Ovary (tissue), 10 donors: ENCODE measurements at places on chromosomes 16 and 17. TPM values are rescaled to one million over a fixed set of nuclear protein-coding genes. Genes with fewer than 3 reads are reported as not detected.

GRCh38 chr16:58127033-58127556, 2.1 kb downstream of the CFAP20 start:
- no peak for DNase-seq

IGSF6 gene
- 4.6 TPM for total RNA-seq

DNA sequence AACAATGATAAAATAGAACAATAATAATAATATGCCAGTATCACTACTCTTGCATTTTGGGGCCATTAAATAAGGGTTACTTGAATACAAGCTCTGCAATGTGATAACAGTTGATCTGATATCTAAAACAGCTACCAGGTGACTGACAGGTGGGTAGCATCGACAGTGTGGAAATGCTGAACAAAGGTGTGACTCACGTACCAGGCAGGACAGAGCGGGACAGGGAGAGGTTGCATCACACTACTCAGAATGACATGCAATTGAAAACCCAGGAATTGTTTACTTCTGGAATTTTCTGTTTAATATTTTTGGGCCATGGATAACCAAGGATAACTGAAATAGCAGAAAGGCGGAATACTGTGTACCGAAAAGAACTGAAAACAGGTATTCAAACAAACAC, 15.8 kb upstream of the ZNF19 start:
- DNase-seq, result no peak

GRCh38 chr16:72764015-72764654, 283.8 kb downstream of the ZFHX3 start:
- DNase-seq, result no peak

RND2 gene
- total RNA-seq, result 2.5 TPM

GRCh38 chr16:85347213-85347591, 234.9 kb upstream of the CIBAR2 start:
- no peak for DNase-seq

OR2C1 gene
- total RNA-seq, result 0.45 TPM

DNA sequence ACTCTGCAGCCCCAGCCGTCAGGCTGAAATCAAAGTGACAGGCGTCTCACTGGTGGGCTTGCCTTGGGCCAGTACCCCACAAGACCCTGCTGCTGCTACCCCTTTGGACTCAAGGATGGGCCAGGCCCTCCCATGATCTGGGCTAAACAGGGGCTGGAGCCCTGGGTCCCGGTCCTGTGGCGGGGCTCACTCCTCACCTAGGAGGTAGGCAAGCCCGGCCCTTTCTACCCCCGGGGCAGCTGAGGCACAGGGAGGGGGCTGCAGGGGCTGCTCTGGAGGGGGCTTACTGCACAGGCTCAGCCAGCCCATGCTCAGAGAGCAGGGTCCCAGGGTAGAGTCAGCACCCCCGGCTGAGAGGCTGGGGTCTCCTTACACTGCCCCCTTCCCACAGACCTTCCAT, 23.6 kb downstream of the KATNB1 start:
- DNase-seq, result no peak

SP6 gene
- 1.3 TPM for total RNA-seq

- DNase-seq, result no peak
Observed at GRCh38 chr17:77420095-77420803, 279.5 kb downstream of the SEC14L1 start.

- DNase-seq, result peak; percentile 86
Observed at GRCh38 chr17:82931699-82932517, 92.1 kb upstream of the ZNF750 start.

DNA sequence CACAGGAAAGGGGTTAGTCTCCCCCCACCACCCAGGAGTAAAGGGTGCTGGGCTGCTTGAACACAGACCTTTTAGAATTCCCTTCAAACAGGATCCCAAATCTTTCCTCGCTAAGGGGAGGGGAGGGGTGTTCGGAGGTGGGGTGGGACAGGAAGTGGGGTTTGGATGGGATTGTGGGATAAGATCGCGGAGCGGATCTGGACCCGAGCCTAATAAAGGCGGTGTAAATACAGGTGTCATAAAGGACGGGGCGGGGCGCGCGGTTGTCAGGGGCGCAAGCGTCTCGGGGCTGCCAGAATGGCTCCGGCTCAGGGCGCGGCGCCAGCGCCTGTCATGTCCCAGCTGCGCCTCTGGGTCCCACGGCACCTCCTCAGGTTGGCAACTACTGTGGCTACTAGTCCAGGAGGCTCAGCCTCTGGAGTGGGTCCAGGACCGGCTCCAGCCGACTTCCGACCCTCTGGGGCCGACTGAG, 59.8 kb upstream of the FBXO47 start:
- peak; percentile 78 for DNase-seq

DNA sequence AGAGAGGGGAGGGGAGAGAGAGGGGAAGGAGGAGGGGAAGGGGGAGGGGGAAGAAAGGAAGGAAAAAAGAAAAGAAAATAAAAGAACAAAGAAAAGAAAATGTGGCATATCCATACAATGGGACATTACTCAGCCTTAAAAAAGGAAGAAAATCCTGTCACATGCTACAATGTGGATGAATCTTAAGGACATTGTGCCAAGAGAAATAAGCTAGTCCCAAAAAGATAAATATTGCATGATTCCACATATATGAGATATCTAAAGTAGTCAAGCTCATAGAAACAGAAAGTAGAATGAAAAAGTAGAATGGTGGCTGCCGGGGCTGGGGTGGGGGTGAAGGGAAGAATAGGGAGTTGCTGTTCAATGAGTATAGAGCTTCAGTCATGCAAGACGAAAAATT, 40.4 kb downstream of the CNGB1 start:
- no peak for DNase-seq

CCNF gene
- 1.4 TPM for total RNA-seq

ADAP2 gene
- 5.2 TPM for total RNA-seq

DNA sequence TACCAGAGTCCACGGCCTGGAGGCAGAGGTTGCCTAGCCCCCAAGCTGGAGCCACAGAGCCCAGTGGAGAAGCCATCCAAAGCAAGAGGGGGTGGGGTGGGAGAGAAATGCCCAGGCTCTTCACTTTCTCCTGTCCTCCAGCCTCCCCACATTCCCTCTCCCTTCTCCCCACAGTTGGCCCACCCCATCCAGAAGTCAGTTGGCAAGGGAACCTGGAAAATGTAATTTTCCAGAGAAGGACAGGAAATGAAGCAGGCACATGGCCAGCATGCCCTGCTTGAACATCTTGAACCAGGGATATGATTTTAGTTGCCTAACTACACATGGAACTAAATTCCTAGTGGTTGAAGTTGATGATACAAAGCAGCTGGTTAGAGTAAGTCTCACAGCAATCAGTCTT, 73.3 kb upstream of the IRX6 start:
- DNase-seq, result no peak

- DNase-seq, result no peak
Observed at GRCh38 chr16:54939510-54940278, 9.0 kb downstream of the IRX5 start.

DNA sequence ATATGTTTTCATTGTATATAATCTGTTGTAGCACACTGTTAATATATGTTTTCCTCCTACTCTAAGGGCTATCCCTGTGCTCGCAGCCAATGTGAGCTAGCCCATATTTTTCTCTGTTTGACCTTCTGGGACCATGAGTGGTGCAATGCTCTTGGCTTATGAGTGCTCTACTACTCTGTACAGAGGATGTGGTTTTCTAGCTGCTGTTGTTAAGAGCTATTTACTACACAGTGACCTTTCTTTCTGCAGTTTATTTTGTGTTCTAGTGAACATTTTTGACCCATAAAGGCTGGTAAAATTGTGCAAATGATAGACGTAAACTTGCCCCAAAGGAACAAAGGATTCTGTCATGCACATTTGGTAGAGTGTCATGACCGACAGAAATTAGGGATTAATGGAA, 84.1 kb upstream of the CPHXL start:
- no peak for DNase-seq

- DNase-seq, result no peak
Observed at GRCh38 chr16:64153718-64154117, 968.1 kb downstream of the CDH11 start.

GRCh38 chr16:82857693-82858365, 231.1 kb downstream of the CDH13 start:
- no peak for DNase-seq

DNA sequence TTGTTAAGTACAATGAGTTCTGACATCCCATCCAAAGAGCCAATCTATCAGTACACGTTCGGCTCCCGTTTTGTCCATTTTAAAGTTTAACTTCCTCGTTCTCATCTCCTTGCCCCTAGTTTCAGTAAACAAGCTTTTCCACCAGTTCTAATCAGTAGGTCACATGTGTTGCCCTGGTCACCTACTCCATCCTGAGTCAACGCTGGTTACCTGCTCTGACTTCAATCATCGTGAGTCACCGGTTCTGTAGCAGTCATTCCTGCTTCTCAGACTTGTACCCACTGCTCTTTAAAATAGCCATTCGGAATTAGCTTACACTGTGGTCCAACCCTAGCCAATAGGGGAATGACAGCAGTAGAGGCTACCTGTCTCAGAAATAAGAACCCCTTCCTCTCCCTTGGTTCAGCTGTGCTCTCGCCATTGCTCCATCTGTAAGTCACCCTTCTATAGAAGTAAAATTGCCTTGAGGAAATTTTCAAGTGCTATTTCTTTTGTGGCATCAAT, 191.0 kb downstream of the CPPED1 start:
- no peak for DNase-seq

DNA sequence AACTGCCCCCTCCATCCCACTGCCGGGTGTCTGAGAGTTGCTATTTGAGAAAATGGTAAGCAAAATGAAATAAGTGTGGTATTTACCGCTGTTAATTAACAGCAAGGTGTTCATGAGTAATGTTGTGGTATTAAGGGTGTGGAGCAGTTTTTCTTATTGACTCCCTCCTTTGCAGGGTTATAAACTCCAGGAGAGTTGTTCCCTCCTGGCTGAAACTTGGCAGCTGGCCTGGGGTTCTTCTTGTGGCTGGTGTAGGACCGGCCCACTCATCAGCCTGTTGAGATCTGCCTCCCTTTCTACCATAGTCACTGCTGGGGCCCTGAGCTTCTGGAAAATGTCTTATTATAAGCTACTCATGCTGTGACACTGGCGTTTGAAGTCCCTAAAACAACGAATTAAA, 128.6 kb downstream of the SOX9 start:
- DNase-seq, result no peak

CACNA1H gene
- 51.7 TPM for total RNA-seq

DNA sequence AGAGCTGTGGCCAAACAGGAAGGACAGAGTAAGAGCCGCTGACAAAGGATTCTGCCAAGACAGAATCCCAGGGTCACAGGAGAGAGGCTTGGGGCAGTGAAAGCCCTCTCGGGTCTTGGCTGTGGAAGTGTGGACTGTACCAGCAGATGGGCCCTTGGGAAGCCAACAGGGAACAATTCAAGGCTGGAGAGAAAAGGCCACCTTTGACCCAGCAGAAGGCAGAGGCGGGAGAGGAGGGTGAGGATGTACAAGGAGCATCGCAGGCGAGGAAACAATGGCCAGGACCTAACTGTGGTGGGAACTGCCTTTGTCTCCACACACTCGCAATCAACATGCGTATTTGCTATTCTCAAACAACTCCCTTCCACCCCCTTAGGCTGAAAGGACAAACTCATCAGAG, 15.7 kb downstream of the CARHSP1 start:
- DNase-seq, result no peak

- DNase-seq, result no peak
Observed at GRCh38 chr16:84195201-84196093, 4.5 kb downstream of the ADAD2 start.

GRCh38 chr17:7849130-7849750, 5.6 kb upstream of the TMEM88 start:
- DNase-seq, result peak; percentile 50

DNA sequence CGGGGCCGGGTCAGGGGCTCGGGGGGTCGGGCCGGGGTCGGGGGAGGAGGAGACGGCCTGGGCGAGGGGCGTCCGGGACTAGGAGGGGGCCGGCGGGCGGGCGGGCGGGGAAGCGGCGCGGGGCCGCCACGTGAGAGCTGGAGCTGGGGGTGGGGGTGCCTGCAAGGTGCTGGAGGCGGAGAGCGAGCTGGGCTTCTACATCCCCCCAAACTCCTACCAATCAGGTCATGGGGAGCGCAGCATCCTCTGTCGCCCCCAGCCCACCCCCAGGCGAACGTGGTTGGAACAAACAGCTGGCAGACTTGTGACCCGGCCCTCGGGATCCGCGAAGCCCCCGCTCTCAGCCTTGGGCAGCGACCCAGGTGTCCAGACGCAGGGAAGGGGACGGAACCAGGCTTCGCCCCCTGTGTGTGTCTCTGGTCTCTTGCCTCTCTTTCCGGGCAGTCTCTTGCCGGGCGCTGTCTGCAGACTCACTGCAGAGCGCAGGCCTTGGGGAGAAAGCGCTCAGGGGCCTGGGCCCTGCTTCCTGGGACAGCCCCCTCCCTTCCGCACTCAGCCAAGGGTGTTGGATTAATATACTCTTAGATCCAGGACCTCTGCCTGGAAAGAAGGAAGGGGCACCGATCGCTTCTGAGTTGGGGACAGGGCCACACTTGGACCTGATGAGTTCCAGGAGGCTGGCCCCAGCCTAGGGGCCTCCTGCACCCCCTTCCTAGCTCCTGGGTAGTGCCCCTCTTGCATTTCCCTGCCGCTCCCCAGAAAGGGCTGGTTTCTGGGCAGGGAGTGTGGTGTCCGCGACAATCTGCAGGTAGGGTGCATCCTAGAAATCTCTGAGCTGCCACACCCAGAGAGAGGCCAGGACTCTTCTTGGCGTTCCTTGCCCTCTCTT, 722 bp downstream of the RASL10B start:
- DNase-seq, result no peak

- no peak for DNase-seq
Observed at GRCh38 chr17:40659911-40660310, 5.1 kb downstream of the KRT222 start.

DNA sequence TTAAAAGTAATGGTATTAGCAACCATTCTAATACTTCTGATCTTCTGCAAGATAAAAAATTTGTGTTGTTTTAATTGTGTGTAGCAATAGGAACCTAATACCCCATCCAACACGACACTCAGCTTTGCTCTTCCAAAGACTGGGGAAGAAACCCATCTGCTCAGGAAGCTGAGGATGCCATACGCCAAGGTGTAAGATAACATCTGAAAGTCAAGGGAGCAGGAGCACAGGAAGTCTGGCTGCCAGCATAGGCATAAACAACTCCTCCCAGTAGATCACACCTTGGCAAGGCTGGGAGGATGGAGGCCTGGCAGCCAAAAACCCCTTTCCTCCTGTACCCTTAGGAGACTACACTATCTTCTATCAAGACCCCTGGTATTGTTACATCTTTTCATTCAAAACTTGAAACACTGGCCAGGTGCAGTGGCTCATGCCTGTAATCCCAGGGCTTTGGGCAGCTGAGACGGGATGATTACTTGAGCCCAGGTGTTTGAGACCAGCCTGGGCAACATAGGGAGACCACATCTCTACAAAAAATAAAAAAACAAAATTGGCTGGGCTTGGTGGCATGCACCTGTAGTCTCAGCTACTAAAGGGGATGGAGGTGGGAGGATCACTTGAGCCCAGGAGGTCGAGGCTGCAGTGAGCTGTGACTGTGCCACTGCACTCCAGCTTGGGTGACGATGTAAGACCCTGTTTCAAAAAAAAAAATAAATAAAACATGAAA, 5.7 kb upstream of the SPHK1 start:
- no peak for DNase-seq

DNA sequence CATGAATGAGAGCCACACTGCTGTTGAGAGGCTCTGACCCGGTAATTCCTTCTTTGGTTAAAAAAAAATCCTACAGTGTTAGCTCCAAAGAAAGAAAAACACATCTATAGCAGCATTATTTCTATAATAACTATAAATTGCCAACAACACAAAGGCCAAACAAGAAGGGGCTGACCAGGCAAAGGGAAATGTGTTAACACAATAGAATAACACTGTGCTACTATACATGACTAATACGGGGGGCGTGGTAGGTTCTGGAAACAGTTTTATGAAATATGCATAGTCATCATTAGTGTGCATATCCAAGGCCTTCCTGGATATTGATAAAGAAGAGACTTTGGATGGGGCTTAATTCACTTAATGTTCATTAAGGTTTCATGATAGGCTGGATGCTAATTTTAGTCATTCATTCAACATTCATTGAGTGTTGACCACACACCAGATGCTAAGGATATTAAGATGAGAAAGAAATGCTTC, 50.0 kb upstream of the CCL1 start:
- DNase-seq, result no peak
